ENCODE measurements at places on chromosomes 6 and 20.

- no peak for DNase-seq
Measured at GRCh38 chr6:100573166-100573565, 108.4 kb upstream of the SIM1 start.

DNA sequence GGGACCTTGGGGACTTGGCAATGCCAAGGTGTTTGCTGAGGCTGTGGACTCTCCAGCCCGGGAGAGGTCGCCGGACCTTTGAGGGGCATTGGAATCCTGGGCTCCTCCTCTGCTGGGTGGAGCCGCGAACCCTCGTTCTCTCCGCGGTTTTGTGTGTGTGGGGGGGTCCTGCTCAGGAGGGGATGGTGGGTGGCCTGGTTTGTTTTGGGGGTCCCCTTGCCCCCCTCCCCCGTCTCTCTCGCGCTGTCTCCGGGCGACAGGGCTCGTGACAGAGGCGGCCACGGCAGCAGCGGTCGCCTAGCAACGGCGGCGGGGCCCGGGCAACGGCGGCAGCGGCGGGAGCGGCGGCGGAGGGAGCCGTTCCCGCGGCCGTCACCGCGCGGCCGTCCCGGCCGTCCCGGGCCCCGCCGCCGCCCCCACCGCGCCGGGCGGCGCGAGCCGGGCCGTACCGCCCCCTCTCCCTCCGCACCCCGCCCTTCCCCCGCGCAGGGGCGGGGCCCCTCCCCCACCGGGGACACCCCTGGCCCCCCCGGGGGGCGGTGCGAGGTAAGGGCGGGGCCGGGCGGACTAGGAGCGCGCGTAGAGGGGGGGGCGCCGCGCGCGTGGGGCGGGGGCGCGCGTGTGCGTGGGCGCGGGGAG lies 7.8 kb downstream of the SYNGAP1 start:
- DNase-seq, result peak; percentile 80

DNA sequence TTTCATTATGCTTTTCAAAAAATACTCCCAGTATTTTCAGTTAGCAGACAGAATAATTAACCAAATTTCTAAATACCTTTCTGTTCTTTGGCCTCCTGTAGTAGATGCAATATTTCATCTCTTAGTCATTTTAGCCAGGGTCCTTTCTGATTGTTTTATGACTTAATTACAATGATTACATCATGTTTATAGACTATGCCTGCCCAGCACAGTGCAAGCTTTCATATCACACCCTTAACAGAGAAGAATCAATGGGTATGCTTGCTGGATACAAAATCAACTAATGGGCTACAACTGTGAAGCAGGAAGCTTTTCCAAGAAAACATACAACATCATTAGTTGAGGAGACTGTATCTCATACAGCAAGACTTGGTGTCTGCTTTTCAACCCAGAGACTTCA lies 119.8 kb upstream of the NRSN1 start:
- DNase-seq, result no peak

DNA sequence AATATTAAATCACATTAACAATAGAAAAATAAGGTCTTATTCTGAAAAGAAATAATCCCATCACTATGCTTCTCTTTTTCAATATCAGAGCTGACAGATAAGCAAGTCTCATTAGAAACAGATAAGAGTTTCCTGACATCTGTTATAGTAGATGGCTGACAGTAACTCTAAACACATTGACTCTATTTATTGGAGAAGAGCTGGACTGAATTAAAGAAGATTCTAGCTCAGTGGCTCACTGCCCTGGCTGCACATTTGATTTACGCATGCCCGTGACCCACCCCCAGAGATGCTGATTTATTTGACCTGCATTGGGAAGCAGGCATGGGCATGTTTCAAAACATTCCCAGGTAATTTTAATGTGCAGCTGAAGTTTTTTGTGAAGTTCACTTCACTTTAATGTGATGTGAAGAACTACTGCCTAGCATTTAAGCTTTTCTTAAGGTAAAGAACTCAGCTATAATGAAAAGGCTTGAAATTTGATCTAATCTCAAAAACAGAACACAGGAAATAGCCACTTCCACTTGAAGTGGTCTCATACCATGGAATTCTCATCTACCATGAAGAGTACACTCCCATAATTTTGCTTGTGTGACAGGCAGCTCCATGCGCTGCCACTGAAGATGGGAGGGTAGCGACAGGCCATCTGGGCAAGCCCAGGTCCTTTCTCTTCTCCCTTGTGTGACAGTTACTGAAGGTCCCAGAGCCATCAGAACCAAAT lies 162.3 kb downstream of the TPBG start:
- no peak for DNase-seq

GRCh38 chr20:31717478-31718201 lies 5.0 kb downstream of the BCL2L1 start:
- DNase-seq, result no peak

All from activated CD8-positive, alpha-beta memory T cell treated with anti-CD3 and anti-CD28 coated beads, Interleukin-2, amount 50 U/mL, for 48 hours (primary cell).